ENCODE measurements at places on chromosomes 6 and 20. TPM values are rescaled to one million over a fixed set of nuclear protein-coding genes. Genes with fewer than 3 reads are reported as not detected.

Gene SIRPB2
- 16.9 TPM for total RNA-seq

Gene PBOV1
- 2.2 TPM for total RNA-seq

Gene SIRPG
- total RNA-seq, result 3.4 TPM

Gene C20orf202
- total RNA-seq, result 1.2 TPM

Gene NR2E1
- 0.48 TPM for total RNA-seq

Gene GGTLC1
- total RNA-seq, result not detected

Gene DNAAF9
- total RNA-seq, result 15.4 TPM

Gene COL9A1
- 9.4 TPM for total RNA-seq

Gene LIN28B
- total RNA-seq, result 5.1 TPM

Gene F13A1
- 299 TPM for total RNA-seq

Gene RRAGD
- 9.6 TPM for total RNA-seq

Gene PI16
- 16.1 TPM for total RNA-seq

Gene HTR1E
- 1.9 TPM for total RNA-seq

Gene WFDC12
- total RNA-seq, result not detected

Gene SF3B5
- total RNA-seq, result 54.7 TPM

DNA sequence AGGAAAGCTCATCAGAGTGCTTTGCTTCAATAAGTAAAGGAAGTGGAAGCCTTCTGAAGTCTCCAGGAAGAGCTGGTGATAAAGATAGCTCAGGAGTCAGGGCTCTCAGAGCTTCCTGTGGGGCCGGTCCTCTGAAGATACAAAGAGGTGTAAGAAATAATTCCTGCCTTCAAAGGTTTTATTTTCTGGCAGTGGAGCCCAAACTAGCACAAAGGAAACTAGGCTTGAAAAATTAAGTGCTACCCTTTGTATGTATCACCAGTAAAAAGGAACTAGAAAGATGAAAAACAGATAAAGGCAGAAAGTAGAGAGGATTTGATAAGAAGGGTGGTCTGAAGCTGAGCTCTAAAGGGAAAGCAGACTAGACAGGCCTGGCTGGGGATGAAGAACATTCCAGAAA, 204.1 kb upstream of the SASH1 start:
- peak; percentile 68 for DNase-seq

- no peak for DNase-seq
These were observed 159.8 kb upstream of the PRDM1 start for GRCh38 chr6:105926318-105926717.

- peak; percentile 38 for DNase-seq
These were observed 48.7 kb downstream of the SCGN start for GRCh38 chr6:25700761-25701160.

DNA sequence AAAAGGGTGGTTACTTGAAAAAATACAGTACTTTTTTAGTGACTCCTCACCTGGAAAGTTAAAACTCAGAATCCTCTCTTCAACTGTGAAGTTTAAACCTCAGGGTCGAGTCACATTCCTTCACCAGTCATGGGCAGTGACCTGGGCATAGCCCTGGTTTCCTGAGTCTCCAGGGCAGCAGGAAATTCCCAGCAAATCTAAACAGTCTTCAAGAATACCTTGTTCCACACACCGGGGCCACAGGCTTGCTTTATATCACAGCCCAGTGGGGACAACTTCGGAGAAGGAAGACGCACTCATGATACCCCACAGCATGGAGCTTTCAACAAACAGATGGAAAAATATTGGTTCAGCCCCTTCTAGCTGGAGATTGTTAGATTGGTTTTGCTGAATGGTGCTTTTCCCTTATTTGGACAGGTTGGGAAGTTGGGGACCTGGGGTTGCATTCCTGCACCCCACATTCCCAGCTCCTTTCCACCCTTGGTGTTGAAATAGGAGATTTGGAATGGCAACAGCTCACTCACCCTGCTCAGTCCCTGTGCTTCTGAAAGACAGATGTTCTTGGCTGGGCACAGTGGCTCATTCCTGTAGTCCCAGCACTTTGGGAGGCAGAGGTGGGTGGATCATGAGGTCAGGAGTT, 113.0 kb upstream of the TMEM170B start:
- DNase-seq, result no peak

- DNase-seq, result no peak
These were observed 78.4 kb upstream of the ATXN1 start for GRCh38 chr6:16839631-16840179.

- DNase-seq, result no peak
These were observed 13.6 kb downstream of the ITPA start for GRCh38 chr20:3222635-3223600.

- no peak for DNase-seq
These were observed 140.7 kb upstream of the BMP2 start for GRCh38 chr20:6626805-6627204.

DNA sequence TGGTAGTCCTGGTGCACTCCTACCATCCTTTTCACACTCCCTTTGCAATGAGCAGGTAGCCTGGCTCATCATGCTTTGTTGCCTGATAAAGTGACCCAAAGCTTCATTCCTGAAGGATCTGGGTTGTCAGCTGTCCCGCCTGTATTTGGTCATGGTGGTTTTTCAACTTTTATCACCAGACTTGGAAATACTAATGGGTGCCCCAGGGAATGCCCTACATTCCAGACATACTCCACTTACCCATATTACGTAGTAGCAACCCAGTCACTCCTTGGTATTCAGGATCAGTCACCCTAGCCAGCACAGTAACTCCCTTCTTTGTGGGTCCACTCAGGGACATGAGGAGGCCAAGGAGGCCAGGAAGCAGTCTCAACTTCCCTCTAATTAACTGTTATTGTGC, 199.2 kb downstream of the MAFB start:
- no peak for DNase-seq

GRCh38 chr6:112049026-112049799, 4.7 kb upstream of the CCN6 start:
- no peak for DNase-seq

- DNase-seq, result no peak
These were observed 36.9 kb upstream of the CD2AP start for GRCh38 chr6:47440719-47441118.

DNA sequence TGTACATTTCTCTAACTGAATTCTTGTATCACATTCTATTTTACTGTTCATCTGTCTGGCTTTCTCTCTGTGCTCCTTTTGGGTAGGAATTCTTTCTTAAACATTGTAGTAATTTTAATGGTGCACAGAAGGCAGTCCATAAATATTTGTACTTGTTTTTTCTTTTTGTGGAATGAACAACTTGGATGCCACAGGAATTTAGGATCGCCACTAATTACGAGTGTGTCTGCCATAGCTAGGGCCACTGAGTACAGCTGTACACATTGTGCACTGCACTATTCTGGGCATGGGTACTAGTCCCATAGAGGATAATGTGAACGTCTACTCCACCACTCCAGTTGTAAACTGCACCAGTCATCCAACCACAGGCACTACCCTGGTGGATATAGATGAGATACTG, 39.3 kb upstream of the TMEM200A start:
- no peak for DNase-seq

DNA sequence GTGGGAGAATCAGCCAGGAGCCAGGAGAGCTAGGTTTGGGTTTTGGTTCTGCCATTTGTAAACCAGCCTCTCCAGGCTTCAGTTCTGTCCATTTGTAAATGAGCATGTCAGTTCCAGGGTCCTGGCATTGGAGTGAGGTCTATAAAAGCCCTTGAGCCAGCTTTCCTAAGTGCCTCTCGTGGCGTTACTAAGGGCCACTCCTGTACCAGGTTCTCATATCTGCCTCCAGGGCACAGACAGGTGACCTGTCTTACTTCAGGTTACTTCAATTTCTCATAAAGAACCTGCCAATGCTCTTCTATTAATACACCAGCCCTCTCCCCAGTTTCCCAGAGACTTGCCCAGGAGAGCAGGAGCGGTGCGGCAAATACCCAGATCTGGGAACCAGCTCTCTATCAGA, 101.9 kb downstream of the VEGFA start:
- no peak for DNase-seq

GRCh38 chr20:13878566-13878965, 93.7 kb downstream of the NDUFAF5 start:
- no peak for DNase-seq

GRCh38 chr20:33105316-33105924, 26.0 kb downstream of the BPIFB4 start:
- DNase-seq, result no peak

- DNase-seq, result peak; percentile 45
These were observed 16.4 kb upstream of the CCDC28A start for GRCh38 chr6:138757136-138757535.

- DNase-seq, result no peak
These were observed 15.7 kb upstream of the POU5F1 start for GRCh38 chr6:31186052-31186734.

DNA sequence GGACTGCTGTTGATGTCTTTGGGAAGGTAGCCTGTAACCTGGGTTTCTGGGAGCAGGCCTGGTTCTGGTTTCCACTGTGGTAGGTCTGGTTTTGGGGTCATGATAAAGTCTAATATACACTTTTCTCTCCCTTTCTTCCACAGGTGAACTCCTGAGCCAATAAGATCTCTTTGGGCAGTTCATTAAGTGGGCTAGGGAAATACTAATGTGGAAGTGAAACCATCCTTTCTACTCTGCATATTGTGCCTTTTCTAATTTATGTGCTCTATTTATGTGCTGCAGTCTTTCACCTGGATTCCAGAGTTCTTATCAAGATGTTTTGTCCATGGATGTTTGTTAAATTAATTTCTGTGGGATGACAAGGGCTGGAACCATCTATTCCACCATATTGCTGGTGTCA, 165.7 kb upstream of the PTPRK start:
- no peak for DNase-seq

DNA sequence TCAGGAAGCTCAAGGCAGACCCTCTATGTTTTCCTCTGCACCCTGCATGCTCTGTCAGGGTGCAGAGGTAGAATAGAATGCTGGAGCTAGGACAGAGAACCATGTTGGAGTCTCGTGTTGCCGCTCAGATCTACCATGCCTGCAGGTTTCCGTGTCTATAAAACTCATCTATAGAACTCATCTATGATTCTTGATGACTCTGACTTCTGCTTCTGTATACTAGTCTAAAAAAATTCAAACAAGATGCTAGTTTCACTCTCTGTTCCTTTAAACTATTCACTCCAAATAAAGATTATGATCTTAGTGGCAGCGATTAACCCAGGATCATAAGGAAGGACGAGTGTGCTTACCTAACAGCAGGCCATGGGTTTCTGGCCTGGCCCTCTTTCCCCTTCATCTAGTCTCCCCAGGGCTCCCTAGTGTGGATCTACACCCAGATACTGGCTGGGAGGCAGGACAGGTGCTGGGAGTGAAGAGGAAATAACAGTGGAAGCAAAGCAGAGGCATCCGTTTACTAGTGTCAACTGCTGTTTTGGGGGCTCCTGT, 162.7 kb upstream of the SUPT3H start:
- DNase-seq, result no peak

- DNase-seq, result peak; percentile 18
These were observed 30.5 kb downstream of the GRM4 start for GRCh38 chr6:34115403-34115795.

DNA sequence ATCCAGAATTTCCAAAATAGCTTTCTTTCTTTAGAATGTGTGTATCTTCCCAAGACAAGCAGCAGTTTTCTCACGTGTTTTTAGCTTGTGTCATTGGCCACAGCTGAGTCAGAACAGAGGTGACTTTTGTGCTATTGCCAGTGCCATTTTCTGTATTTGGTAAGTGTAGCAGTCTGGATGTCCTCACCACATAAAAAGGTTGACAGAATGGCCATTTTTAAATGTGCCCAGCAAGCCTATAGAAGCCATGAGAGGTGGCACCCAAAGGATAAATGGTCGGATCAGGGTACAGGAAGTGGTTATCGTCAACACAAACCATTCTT, 269.5 kb upstream of the HSF2 start:
- no peak for DNase-seq

DNA sequence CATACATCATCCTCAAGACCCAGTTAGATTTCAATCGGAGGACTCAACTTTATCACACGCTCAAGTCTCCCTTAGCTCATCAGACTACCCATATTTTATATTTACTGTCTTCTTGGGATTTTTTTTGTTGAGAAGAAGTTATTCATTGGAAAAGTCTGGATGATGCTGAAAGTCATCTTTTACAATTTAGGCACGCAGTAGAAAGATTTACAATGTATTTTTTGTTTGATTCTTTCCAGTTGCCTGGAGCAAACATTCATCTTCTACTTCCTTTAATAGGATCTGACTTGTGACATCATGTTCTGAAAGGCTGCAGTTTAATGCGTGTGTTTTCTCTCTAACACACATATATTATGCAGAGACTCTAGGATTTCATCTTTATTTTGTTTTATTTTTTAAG, 235.7 kb downstream of the DOK5 start:
- peak; percentile 82 for DNase-seq

- DNase-seq, result no peak
These were observed 523.9 kb downstream of the BMP2 start for GRCh38 chr20:7291323-7291943.

GRCh38 chr6:29826271-29826670, 1.4 kb upstream of the HLA-G start:
- DNase-seq, result no peak

DNA sequence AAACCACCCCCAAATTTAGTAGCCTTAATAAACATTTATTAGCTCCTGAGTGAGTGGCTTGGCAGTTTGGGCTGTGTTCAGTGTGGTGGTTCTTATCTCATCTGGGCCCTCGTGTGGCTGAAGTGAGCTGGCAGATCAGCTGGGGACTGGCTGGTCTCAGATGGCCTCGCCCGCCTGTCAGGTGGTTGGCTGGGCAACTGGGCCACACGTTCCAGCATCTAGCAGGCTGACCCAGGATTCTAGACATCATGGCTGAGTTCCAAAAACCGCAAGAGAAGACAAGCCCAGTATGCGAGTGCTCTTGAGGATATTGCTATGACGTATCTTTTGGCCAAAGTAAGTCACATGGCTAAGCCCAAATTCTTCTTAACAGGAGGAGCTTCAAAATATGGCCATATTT, 28.9 kb downstream of the EIF2S2 start:
- peak; percentile 15 for DNase-seq

DNA sequence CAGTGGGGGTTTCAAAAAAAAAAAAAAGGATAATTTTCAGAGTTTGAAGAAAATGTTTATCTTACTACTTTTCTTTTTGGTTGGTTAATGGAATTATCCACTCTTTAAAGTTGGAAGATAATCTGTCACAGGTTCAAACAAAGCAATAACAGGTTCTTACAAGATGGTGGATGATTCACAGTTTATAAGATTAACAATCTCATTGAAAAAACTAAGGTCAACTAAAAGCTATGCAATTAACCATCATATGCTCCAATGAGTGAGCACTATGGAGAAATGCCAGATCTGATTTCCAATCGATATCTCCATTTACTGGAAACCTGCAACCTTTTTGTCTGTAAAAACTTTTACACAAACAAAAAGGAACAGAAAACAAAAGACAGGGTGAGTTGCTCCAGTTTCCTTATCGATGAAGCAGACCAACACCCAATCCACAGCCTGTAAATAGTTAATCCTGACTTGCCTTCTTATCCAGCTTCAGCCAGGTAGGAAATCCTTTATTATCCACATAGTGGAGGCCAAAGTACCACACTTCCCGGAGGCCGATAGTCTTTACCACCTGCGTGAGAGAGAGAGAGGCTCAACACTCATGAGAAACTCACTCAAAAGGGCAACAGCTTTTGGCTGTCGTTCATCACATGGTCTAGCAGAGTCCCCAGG, 32.4 kb downstream of the EZR start:
- no peak for DNase-seq

All from umbilical cord (tissue), 2 donors.